ENCODE measurements at places on chromosomes 16 and 17.

DNA sequence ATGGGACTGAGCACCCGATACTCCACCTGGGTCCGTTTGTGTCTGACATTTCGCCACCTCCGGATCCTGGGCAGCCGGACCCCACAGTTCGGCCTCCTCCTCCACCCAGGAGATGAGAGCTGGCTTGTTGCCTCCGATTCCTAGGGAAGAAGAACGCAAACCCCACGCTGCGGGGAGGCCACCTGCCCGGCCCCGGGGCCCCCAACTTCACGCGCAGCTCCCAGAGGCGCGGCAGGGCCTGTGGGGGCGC, 542 bp downstream of the ZNF764 start:
- DNase-seq: no peak

DNA sequence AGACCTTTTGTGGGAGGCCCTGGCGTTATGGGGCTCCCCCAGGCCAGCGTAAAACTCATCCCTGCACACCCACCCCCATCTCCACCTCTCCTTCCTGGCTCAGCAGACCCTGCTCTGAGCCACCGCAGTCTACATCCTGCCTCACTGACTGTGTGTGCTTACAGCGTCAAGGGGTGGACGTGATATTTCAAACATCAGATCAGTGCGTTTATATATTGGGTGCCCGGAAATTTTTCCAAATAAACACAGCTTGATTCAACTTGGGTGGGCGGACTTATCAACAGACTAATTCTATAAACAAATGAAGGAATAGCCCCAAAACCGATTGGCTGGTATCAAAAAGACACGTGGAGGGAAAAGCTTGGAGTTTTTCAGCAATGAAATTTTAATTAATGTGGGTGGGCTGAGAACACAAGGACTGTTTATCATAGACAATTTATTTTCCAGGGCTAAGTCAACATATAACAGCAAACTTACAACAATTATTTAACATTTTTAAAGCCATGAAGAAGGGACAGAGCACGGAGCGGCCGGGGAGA, at the start of gene FOXL1:
FOXL1 (plus strand) TSS at position 489 of the 539 bp plus-strand sequence. CDS start 175 bp downstream, outside the sequence.
- DNase-seq: peak; percentile 47

GRCh38 chr17:43578699-43579565, 32.8 kb upstream of the ETV4 start:
- no peak for DNase-seq

DNA sequence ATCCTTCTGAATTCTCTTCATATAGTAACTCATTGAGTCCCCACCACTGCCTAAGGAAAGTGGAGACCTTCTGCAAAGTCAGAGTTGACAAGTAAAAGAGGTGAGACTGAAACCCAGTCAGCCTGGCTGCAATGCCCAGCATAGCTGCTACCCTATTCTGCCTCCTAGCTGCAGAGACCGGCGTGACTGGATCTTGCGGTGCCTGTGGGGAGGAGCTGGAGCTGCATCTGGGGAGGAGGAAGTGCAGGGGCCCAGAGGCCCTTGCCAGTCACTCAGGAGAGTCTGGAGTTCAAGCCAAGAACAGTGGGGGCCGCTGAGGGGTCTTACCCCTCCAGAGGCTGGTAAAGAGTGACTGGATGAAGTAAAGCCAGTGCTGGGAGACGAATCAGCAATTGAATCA, 35.0 kb upstream of the ZNF423 start:
- peak; percentile 32 for DNase-seq

DNA sequence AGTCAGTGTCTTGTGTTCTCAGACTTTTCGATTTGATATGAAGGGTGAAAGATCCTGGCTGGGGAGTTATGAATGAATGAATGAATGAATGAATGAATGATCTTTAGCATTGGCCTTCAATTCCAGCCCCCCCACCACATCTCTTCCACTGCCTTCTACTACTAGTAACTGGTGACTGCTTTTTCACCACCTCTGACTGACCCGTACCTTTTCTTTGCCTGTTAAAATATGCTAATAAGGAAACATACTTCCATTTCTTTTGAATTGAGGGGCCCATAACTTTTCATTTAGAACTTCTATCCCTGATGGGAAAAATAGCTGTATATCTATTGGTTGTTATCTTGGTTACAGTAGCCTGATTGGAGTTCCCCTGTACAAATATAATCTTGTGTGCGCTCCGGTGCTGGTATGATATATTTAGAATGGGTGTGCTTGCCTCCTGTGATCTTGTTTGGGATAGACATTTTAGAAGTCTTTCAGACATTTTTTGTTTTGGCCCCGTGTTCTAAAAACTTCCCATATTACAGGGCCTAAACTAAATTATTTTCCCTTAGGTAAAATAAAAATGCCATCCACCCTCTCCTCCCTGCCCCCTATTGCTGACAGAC, 3.4 kb downstream of the LYRM1 start:
- DNase-seq: no peak

GRCh38 chr17:82097919-82098168, 192 bp downstream of the FASN start:
- DNase-seq: no peak

DNA sequence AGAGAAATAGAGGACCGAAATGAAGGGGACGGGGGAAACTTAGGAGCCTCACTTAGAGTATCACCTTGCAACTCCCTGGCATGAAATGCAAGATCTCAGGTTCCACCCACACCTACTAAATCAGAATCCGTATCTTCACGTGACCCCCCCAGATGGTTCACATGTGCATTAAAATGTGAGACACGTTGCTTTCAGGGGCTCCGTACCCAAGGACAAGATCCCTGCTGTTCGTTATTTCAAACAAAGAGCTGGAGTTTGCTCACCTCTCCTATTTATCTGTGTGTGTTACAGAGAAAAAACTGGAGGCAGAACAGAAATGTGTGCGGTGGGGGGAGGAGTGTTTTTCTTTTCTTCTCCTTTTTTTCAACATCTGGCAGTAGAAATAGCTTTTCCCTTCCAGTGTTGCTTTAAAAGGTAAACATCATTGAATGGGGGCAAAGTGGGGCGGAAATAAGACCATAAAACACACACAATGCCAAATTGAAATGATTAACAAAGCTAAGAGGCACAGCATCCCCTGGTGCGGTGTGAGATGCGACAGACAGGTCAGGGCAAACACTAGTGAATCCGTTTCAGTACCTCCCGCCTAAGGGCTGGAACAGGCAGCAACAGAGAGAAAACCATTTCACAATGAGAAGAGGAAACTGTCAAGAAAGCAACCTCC, 145.4 kb downstream of the SOX9 start:
- no peak for DNase-seq

GRCh38 chr17:20123209-20123608, 114.0 kb downstream of the SPECC1 start:
- DNase-seq: no peak

All from mucosa of gallbladder (tissue), 1 donor.